ENCODE measurements at places on chromosomes 1 and 21. TPM values are rescaled to one million over a fixed set of nuclear protein-coding genes. Genes with fewer than 3 reads are reported as not detected.

SYT2 gene
- polyA plus RNA-seq, result 0.01 TPM

CHI3L1 gene
- not detected for polyA plus RNA-seq

- no peak for DNase-seq
Observed at GRCh38 chr1:108645564-108646184, 15.2 kb downstream of the HENMT1 start.

DNA sequence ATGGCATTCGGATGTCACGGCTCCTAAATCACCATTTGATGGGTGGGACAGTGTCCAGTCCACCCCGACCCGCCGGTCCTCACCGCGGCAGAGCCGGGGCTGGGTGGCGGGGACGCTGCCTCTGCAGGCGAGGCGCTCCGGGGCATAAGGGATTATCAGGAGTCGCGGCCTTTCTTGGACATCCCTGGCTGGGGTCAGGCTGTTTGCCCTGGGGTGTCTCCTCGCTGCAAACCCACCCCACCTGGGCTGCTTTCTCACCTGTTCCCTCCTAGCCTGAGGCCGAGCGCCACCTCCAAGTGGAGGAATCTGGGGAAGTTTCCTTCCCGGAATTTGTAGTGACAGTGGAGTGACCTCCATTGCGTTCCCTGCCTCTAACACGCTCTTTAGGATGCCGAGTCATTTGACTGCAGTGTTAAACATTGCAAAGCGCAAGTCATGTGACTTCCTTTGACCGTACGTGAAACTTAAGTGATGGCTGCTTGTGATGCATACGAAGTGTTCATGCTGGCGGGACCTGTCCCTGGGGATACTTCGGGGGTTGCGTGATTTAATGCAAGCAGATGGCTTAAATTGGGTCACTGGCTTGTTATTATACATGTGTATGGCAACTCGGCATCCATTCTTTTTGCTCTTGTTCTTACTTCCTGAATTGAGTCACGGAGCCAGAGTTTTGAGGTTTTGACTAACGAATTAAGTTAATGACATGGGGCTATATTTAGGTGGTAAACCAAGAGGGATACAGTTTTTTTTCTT is 536 bp downstream of the LGALS8 start:
- peak; percentile 90 for DNase-seq

PTPN7 gene
- polyA plus RNA-seq, result not detected

- no peak for DNase-seq
Observed at GRCh38 chr1:86846164-86846647, 67.7 kb downstream of the SELENOF start.

GRCh38 chr1:150066838-150067183 is 765 bp upstream of the VPS45 start:
- DNase-seq, result no peak

NTMT2 gene
- polyA plus RNA-seq, result not detected

DNA sequence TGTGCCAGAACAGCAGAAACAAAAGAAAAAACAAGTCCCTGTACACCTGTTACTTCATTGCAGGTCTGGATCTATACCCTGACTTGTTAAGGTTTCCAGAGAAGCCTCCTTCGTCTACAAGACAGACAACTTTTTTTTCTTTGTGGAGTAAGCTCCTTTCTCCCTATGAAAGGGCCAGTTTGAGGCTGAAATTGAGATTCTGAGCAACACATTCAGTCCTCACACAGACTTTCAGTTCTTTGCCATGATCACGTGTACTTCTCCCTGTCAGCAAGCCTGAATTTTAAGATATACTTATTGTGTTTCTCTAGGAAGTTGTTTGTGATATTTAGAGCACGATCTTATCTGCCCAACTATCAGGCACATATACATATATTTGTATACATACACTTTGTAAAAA is 374.0 kb downstream of the NTNG1 start:
- DNase-seq, result no peak
